ENCODE measurements at places on chromosomes 12 and 14. TPM values are rescaled to one million over a fixed set of nuclear protein-coding genes. Genes with fewer than 3 reads are reported as not detected.

GRCh38 chr14:58607952-58608317 lies 29.8 kb upstream of the DACT1 start:
- no peak for DNase-seq

DNA sequence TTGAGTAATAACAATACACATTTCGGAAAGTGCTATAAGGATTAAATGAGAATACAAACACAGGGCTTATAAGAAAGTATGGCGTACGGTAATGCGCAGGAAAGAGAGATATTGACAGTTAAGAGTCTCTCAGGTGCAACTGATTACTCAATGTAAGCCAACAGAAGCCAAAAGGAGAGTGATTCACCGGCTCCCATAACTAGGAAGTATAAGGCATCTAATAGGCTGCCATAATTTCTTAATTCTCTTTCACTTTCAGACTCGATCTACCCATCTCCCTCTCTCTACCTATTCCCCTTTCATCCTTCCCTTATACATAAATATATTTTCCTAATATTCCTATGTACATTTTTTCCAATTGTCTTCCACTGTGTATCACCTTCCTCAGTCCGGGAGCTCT lies 90.0 kb downstream of the MDGA2 start:
- no peak for DNase-seq

C1QL4 gene
- total RNA-seq = 9.7 TPM

SOAT2 gene
- not detected for total RNA-seq

DNA sequence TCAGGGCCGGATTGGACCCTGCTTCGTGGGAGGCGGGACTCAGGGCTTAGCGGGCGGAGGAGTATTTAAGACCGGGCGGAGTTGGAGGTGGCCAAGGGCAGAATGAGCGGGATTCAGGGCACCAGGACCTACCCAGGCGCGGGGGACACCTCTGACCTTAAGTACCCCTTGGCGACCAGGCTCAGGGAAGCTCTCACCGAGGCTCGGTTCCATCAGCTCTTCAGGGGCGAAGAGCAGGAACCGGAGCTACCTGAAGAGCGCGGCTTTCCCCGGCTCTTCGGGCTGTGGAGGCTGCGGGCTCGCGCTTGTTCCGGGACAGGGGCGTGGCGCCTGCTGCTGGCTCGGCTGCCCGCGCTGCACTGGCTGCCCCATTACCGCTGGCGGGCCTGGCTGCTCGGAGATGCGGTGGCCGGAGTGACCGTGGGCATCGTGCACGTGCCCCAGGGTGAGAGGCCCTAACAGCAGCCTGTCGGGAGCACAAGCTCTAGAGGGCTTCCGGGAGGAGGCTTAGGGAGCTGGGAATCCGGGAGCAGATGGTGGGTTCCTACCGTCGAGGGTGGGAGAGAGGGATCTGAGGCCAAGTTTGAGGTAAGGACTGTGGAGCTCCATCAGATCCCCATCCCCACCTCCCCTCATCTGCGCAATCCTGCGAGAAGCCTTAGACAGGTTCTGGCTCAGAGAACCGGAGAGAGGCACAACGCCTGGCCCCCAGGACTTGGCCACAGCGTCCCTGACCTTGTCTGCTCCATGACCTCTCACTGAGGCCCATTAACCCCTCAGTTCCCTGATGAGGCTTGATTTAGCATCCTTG lies 8.4 kb downstream of the ARHGEF25 start:
- no peak for DNase-seq

DNA sequence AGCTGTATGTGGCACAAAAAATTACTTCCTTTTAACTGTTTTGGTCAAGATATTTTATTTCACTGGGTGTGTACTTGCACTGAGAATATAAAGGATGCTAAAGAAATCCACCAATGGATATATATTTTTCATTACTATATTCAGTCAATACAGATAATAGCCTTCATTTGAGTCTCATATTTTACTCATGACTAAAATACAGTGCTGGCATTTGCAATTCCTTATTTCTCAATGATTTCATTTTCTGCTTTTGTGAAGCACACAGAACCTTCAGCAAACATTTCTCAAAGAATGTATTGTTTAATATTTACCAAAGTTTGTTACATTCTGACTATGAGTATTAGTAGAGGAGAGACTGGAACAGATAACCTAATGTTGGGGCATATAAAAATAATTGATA lies 93.2 kb upstream of the SOX5 start:
- DNase-seq = no peak

FMNL3 gene
- total RNA-seq = 9.8 TPM

Measured in G401 (cell line).